ENCODE measurements at places on chromosomes 7 and 10.

- no peak for DNase-seq
These were observed 222.9 kb downstream of the MTERF1 start for GRCh38 chr7:91657483-91658071.

- no peak for DNase-seq
These were observed at the start of gene SLC29A4 for GRCh38 chr7:5282543-5283316. Gene SLC29A4 (plus strand): TSS chr7:5282943. CDS start chr7:5287817, 4,874 bp downstream.

GRCh38 chr10:14403881-14404623 is 73.3 kb upstream of the FRMD4A start:
- DNase-seq, result no peak

DNA sequence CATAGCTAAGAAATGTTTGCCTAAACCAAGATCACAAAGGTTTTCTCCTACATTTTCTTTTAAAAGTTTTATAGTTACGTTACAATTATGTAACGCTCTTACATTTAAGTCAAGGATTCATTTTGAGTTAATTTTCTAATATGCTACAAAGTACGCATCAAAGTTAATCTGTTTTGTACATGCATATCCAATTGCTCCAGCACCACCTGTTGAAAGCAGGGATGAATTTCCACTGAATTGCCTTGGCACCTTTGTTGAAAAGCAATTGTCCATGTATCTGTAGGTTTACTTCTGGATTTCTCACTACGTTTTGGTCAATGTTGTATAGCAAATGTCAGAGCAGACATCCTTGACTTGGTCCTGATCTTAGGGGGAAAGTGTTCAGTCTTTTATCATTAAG is 59.6 kb downstream of the NEUROG3 start:
- no peak for DNase-seq

DNA sequence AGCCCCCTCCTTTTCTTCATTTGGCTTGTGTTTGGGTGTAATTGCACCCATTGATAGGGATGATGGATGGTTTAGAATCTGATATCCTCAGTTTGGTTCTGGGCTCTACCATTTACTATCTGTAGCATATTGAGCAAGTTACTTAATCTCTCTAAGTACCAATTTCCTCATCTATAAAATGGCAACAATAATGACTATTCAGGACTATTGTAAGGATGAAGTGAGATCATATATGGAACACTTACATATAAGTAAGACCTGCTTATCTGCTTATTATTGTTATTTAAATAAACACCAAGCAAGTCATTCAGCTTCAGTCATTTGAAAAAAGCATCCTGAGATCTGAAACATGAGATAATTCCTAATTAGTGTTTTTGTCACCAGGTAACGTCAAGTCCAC is 127.0 kb downstream of the SEC23IP start:
- DNase-seq, result no peak

- peak; percentile 26 for DNase-seq
These were observed 627 bp downstream of the DUSP5 start for GRCh38 chr10:110498087-110498981.

DNA sequence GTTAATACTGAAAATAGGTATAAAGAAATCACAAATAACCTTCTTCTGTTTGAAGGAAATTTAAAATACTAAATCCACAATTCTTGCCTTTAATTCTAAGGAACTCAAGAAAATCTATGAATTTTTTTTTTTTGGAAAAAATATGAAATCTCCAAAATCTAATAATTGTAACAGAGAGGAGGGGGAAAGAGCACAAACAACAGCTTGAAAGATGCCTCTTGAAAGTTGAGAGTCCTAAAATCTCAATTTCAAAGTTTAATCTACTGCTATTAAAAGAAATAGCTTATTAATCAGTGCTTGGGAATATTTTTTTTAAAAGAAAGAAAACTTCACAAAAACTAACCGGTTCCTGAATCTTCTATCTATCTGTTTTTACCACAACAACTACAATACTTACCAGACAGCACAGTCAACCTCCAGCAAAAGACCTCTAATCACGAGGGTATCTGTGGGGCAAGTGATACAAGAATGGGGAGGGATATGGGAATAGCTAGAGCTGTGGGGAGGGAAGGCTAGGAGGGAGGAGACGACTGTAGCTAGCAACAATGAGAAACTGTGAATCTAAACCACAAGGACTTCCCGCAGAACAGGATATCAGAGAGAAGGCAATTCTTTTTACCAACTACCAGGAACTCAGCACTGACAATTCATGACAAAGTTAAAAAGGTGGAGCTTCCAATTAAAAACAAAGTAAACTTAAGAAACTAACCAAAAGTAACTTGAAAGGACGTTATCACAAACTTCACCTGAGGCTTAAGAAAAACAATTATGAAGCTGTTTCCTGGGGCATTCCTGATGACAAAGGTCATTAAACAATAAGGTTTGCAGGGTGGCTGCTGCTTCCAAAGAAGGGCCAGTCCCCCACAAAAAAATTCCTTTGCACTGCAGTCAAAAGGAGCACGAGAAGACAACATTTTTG is at the start of gene USP54:
USP54 (minus strand) TSS at position 462 of the 919 bp plus-strand sequence. CDS start 15,684 bp downstream, outside the sequence.
- no peak for DNase-seq

DNA sequence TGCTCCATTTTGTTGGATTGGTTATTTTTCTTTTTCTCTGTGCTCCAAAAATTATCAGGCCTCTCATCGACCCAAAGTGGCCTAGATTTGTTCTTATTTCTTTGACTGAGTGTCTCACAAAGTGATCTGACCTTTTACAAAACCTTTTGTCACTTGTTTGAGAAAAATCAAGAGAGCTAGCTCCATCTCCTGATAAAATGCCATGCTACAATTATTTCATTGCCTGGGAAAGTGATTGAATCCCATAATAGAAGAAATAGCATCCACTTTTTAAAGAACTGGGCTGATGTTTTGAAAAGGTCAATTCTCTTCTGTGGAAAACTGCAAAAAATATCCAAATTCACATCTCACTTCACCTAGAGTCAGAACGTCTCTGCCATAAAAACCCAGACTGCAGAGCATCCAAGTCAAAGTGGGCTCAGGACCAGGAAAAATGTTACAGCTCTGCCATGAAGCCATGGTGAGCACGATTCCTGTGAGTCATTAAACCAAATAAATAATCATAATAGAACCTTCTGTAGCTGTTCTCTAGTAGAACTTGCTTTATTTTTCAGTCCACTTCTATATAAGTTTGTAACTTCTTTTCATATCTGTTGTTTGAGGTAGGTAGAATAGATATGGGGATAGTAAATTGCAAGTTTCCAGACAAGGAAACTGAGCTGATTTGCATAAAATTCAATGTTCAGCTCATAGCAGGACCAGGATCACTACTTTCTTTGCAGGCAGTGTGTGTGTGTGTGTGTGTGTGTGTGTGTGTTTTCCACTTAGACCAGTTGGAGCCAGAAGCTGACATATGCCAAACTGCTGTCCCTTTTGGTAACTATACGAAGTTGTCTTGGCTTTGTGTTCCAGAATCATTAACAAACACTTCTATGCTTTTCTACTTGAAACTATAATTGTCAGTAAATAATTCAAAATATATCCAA is 632.5 kb upstream of the ANKRD30A start:
- DNase-seq, result no peak

GRCh38 chr10:29810816-29811215 is 176.0 kb upstream of the SVIL start:
- no peak for DNase-seq

DNA sequence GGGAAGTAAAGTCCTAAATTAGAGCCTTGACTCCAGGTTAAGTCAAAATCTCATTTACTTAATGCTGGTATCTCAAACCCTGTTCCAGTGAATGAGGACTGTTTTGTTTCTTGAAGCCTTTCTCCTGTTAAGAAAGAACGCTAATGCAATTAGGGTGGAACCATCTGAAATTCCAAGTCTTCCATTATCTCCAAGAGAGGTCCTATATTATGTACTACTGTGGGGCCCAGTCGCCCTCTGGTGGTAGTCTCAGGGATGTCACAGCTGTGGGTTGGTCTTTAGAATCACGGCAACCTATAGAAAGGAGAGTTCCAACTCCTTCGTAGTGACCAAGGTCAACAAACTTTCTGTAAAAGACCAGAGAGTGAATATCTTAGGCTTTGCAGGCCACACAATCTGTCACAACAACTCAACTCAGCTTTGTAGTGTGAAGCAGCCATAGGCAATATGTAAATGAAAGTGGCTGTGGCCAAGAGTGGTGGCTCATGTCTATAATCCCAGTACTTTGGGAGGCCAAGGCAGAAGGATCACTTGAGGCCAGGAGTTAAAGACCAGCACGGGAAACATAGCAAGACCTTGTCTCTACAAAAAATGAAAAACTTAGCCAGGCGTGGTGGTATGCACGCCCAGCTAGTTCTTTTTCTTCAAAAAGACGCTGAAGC is 9.3 kb downstream of the RPP38 start:
- DNase-seq, result peak; percentile 54

- no peak for DNase-seq
These were observed 11.2 kb upstream of the SEPTIN14 start for GRCh38 chr7:55873765-55874164.

DNA sequence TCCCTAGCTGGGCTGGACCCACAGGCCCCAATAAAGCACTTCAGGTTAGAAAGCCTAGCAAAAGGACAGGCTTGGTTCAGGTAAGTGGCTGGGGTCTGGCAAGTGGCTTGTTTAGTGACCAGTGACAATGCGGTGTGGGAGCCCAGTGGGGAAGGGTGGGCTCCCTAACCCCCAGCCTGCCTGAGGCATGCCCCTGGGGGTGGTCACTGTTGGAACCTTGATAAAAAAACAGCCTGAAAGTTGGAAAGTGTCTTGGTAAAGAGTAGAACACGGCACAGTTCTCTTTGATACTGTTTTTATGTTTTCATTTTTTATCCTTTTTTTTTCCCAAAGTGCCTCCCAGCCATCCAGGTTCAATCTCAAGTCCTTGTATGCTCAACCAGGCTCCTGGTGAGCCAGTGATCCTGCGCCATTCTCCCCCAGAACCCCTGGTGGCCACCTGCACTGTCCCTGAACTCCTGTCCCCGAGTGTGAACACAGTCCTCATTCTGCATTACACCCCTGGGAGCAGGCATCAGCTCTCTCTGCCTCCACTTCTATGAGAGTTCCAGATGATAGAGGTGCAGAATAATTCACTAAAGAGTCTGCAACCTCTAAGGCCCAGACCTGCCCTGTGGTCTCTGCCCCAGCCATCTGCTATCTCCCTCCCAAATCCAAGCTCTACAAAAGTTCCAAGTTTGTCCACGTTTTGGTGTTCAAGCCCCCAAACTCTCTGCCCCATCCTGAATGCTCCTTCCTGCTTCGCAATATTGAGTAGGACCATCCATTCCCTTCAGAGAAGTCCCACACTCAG is 15.0 kb upstream of the CXCL12 start:
- no peak for DNase-seq

DNA sequence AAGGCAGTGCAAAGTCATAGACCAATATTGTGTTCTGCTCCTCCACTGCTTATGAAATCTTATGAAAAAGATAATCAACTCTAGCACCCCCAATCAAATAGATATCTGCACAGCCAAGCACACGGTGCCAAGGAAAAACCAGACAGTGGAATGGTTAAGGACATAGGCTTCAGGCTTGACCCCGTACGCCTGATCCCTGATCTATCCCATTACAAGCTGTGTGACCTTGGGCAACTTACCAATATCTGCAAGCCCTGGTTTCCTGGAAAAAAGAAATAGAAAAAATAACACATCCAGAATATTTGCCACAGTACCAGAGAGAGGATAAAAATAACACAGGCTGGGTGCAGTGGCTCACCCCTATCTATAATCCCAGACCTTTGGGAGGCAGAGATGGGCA is 56.9 kb downstream of the GRB10 start:
- DNase-seq, result no peak

DNA sequence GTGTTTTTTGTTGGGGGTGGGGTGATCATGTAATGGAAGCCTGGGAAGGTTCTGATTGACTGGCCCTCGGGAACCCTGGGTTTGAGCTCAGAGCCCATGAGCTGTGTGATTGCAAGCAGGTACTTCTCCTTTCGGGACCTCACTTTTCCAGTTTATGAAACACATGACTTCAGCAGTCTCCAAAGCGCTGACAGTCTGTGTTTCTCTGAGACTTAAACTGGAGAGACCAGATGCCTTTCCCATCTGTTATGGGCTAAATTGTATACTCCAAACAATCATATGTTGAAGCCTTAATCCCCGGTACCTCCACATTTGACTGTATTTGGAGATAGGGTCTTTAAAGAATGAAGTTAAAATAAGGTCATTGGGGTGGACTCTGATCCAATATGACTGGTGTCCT is 493.6 kb downstream of the GALNT17 start:
- no peak for DNase-seq

DNA sequence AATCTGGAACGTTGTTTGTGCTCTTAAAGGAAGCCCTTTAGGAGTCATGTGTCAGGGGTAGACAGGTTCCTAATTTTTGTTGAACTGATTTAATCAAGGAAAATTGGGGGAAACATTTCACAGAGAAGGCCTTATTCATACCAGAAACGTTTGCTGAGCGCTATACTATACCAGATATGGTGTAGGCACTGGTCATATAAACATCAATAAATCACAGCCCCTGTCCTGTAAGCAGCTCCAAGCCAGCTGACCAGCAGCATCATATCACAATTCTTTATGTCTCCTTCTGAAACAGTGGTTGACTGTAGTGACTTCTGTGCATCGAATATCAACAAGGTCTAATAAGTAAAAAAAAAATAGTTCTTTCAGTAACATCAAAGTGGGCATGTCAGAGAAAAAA is 1.1 kb downstream of the TMEM178B start:
- no peak for DNase-seq

DNA sequence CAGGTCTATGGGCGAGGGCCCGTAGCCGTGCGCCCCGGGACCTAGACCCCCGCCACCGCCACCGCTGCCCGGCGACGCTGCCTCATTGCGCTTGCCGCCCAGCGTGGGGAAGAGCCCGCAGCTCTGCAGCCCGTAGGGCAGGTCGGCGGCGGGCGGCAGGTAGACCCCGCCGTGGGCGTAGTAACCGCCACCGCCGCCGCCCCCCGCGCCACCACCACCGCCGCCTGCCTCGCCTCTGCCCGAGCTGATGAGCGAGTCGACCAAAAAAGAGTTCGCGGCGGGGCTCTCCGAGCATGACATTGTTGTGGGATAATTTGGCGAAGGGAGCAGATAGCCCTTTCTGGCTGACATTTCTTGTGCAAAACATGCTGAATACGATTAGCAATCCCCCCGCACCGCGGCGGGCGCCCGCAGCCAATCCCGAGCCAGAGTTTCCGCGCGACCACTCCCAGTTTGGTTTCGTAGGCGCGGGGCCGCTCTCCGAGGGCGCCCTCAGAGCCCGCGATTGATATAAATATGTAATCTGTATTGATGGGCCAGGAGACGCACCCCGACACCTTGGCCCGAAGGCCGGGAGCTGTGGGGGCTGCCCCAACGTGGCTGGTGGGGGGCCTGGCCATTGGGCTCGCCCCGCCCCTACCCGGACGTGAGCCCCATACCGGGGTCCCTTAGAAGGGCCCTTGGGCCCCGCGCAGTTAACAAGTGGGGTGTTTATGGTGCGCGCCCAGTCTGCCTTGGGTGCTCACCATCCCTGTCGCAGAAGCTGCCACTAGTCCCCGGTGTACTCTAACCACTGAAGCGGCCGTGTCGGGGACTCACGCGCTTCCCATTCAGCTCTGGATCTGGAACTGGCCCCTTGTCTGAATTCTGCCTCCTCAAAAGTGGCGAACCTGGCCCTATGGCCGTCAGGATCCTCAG is at the start of gene HOXA10:
HOXA10 (minus strand) TSS at position 365 of the 918 bp plus-strand sequence; CDS start at position 351, 14 bp downstream.
- DNase-seq, result no peak
